Bronchial smooth muscle cell (primary cell): ENCODE measurements at places on chromosomes 3 and 15. TPM values are rescaled to one million over a fixed set of nuclear protein-coding genes. Genes with fewer than 3 reads are reported as not detected.

CDC25A gene
- total RNA-seq: 0.94 and 1.1 TPM in 2 replicates

LNP1 gene
- total RNA-seq: 3.9 and 4.6 TPM in 2 replicates

TUSC7 gene
- total RNA-seq: under 0.01 TPM in 1 of 2 replicates, not detected in the other

GAP43 gene
- 3.9 and 6.1 TPM in 2 replicates for total RNA-seq

RASGRF1 gene
- total RNA-seq: under 0.01 TPM in 1 of 2 replicates, not detected in the other

ITGA11 gene
- 0.63 and 22.3 TPM in 2 replicates for total RNA-seq

RLBP1 gene
- total RNA-seq: not detected in 2 replicates

CAV3 gene
- total RNA-seq: not detected in 2 replicates

FMN1 gene
- 2.8 and 26.4 TPM in 2 replicates for total RNA-seq

TM4SF18 gene
- total RNA-seq: under 0.01 TPM in 1 of 2 replicates, not detected in the other

PLSCR2 gene
- total RNA-seq: 0.32 TPM in 1 of 2 replicates, not detected in the other

A4GNT gene
- not detected in 2 replicates for total RNA-seq

HDGFL3 gene
- 16.1 and 18.9 TPM in 2 replicates for total RNA-seq

SLC24A5 gene
- total RNA-seq: not detected in 2 replicates

COL7A1 gene
- total RNA-seq: 27.0 and 27.6 TPM in 2 replicates
